IPS DF 19.7 (cell line): ENCODE measurements at places on chromosomes 3 and 15.

DNA sequence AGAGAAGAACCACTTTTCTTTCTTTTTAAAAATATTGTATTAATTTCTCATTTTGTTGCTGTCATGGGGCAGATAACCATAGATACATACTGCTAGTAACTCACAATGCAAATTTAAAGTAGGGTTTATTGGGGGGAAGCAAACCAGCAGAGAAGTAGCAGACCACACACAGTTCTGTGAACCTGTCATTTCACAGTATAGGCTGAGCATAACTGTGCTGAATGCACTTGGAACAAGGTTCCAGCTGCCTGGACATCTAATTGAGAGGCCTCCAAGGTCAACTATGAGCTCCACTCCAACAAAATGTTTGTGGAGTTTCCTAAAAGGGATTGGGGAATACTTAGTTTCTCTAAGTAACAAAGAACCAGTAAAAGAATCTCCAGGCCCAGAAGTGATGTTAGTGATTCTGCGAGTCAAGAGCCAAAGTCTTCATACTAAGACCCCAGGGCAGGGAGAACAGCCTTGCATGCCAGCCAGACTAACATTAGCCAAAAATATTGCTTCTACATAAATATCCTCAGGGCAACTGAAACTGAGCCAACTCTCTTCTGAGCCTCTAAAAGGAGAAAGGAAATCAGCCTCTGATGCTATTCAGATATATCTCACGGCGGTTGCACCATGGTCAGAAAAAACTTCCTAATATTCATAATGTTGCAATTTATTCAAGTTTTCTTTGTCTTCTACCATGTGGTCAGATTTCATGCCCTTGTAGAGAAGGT, 856.4 kb upstream of the ALCAM start:
- DNase-seq: no peak

- DNase-seq: no peak
Observed at GRCh38 chr3:9590282-9590791, 36.7 kb upstream of the LHFPL4 start.

GRCh38 chr3:193970773-193971206, 165.2 kb upstream of the HES1 start:
- DNase-seq: no peak

DNA sequence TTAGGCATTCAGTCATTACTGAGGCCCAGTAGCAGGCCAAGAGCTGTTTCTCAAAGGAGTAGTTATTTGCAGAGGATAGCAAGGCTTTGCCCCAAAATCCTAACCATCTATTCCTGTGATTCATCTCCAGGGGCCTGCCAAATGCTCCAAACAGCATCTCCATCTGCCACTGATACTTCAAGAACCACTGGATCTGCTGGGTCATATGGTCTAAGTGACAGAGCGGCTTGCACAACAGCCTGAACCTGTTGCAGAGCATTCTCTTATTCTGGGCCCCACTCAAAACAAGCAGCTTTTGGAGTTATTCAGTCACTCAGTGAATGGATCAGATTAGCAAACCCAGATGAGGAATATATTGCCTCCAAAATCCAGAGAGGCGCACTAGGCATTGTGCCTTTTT, 68.8 kb upstream of the ALDH1A3 start:
- DNase-seq: no peak

GRCh38 chr3:78963771-78964170, 804.0 kb downstream of the ROBO1 start:
- no peak for DNase-seq

DNA sequence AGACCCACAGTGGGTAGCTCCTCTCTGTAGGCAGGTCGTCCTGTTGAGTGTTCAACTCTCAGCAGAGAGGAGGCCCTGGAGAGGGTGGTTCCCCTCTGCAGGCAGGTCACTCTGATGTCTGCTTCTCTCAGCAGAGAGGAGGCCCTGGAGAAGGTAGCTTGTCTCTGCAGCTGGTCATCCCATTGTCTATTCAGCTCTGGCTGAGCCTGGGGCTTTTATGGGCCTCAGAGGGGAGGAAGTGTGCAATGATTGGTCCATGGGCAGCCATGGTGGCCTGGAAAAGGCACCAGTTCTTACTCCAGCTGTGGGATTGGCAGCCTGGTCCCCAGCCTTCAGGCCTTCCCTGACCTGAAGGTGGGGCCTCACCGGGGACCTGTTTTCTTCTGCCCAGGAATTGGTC, 52.9 kb downstream of the PPCDC start:
- no peak for DNase-seq

- DNase-seq: no peak
Observed at GRCh38 chr15:41952013-41952563, 20.3 kb downstream of the EHD4 start.
